ENCODE measurements at places on chromosomes 1 and 21. TPM values are rescaled to one million over a fixed set of nuclear protein-coding genes. Genes with fewer than 3 reads are reported as not detected.

The SLC41A1 gene
- total RNA-seq, result 23.1 TPM

The GBP5 gene
- total RNA-seq, result 0.05 TPM

The AK4 gene
- total RNA-seq, result 28.2 TPM

The IGSF8 gene
- total RNA-seq, result 8.9 TPM

The CD1B gene
- total RNA-seq, result not detected

The PDE4B gene
- 8.5 TPM for total RNA-seq

The RNF223 gene
- total RNA-seq, result 0.14 TPM

The ITLN2 gene
- 0.57 TPM for total RNA-seq

The S100A7A gene
- total RNA-seq, result not detected

The DTL gene
- 20.7 TPM for total RNA-seq

The PLOD1 gene
- total RNA-seq, result 70.3 TPM

The TDRD5 gene
- total RNA-seq, result 0.08 TPM

The PIP5K1A gene
- total RNA-seq, result 49.8 TPM

The GBP6 gene
- total RNA-seq, result not detected

The FAM177B gene
- not detected for total RNA-seq

The TYW3 gene
- 17.1 TPM for total RNA-seq

The UTS2 gene
- not detected for total RNA-seq

The NBPF20 gene
- total RNA-seq, result 3.3 TPM

The C21orf58 gene
- 3.7 TPM for total RNA-seq

The SYT14 gene
- total RNA-seq, result 0.05 TPM

The AUNIP gene
- total RNA-seq, result 6.7 TPM

The GTF2B gene
- total RNA-seq, result 25.2 TPM

The LCE1E gene
- total RNA-seq, result not detected

The ASPM gene
- 17.7 TPM for total RNA-seq

The TMEM125 gene
- total RNA-seq, result not detected

The FCRLB gene
- total RNA-seq, result 1.4 TPM

The PTCH2 gene
- 0.18 TPM for total RNA-seq

The LCE3E gene
- not detected for total RNA-seq

The CLCNKB gene
- 0.10 TPM for total RNA-seq

The DYRK1A gene
- total RNA-seq, result 13.0 TPM

The PRELP gene
- total RNA-seq, result not detected

The PTPN22 gene
- total RNA-seq, result not detected

The LAX1 gene
- not detected for total RNA-seq

The CD5L gene
- not detected for total RNA-seq

The ADORA1 gene
- total RNA-seq, result 0.65 TPM

The MTARC2 gene
- 11.2 TPM for total RNA-seq

The FOXO6 gene
- 0.49 TPM for total RNA-seq

The PADI3 gene
- 1.3 TPM for total RNA-seq

The OR10Z1 gene
- not detected for total RNA-seq

The SLC44A5 gene
- total RNA-seq, result 0.03 TPM

The DDR2 gene
- total RNA-seq, result 0.38 TPM

The C1orf116 gene
- total RNA-seq, result 4.9 TPM

The FAM110D gene
- total RNA-seq, result not detected

The ERVH48-1 gene
- total RNA-seq, result not detected

The FCAMR gene
- not detected for total RNA-seq

The CD2 gene
- total RNA-seq, result not detected

The RORC gene
- 0.06 TPM for total RNA-seq

The SFT2D2 gene
- 14.3 TPM for total RNA-seq

The AVPR1B gene
- not detected for total RNA-seq

The CXADR gene
- total RNA-seq, result 12.0 TPM

The PHTF1 gene
- 14.8 TPM for total RNA-seq

The ELAPOR1 gene
- total RNA-seq, result 0.44 TPM

The LPAR3 gene
- total RNA-seq, result 0.75 TPM

The DISC1 gene
- total RNA-seq, result 0.27 TPM

Data from A549 treated with GW870086 at 1 μM for 4 hours (cell line).